ENCODE measurements at places on chromosomes 3 and 15.
A peak's percentile ranks its signal among the peaks of the same experiment; 100 is the strongest.

DNA sequence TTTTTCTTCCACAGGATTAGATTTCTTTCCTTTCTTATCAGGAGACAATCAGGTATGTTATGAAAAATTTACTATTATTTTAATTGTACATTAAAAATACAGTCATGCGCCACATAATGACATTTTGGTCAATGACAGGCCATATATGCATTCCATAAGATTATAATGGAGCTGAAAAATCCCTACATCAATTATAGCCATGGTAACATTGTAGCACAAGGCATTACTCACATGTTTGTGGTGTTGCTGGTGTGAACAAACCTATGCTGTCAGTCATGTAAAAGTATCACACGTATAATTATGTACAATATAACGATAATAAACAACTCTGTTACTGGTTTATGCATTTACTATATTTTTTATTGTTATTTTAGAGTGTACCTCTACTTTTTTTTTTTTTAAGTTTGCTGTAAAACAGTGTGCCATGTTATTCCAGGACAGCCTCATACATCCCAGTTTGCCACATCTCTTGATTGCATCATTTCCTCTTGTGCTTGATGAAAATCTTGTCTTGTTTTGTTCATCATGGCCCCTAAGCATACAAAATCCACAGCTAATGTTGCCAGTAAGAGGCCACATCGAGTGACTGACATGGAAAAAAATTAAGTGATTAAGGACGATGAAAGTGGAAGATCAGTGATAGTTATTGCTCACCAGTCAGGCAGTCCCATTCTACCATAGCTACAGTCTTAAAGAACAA, 21.4 kb downstream of the CALML4 start:
- DNase-seq, result no peak

DNA sequence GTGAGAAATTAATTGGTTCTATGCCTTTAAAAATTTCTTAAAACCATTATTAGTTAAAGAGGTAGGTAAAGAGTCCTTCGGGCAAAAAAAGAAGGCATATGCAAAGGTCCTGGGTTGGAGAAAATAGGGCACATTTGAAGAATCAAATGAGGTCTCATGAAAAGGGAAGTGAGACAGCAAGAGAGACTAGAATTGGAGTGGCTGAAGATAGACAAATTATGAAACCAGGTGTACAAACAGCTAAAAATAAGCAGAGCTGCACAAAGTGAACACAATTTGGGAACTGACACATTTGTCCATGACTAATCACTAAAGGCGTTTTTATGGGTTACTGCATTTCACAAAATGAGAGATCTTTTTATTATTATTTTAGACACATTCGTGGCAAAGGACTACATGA, 581.2 kb downstream of the PYDC2 start:
- no peak for DNase-seq

DNA sequence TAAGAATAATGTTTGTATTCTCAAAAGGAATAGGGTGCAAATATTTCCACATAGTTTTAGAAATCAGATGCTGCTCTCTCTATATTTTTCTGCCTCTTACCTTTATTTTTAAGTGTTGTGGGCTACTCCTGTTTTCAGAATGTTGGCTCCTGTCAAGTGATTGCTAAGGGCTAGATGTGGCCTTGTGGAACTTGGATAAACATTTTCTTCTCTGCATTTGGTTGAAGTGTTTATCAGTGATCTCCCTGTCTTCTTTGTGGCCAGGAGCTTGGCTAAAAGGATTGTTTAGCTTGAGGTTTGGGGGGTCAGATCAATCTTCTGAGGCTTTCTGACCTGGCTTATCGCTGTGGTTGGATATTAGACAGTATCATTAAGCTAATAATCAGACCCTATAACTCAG, 112.6 kb downstream of the TCF12 start:
- DNase-seq, result no peak

DNA sequence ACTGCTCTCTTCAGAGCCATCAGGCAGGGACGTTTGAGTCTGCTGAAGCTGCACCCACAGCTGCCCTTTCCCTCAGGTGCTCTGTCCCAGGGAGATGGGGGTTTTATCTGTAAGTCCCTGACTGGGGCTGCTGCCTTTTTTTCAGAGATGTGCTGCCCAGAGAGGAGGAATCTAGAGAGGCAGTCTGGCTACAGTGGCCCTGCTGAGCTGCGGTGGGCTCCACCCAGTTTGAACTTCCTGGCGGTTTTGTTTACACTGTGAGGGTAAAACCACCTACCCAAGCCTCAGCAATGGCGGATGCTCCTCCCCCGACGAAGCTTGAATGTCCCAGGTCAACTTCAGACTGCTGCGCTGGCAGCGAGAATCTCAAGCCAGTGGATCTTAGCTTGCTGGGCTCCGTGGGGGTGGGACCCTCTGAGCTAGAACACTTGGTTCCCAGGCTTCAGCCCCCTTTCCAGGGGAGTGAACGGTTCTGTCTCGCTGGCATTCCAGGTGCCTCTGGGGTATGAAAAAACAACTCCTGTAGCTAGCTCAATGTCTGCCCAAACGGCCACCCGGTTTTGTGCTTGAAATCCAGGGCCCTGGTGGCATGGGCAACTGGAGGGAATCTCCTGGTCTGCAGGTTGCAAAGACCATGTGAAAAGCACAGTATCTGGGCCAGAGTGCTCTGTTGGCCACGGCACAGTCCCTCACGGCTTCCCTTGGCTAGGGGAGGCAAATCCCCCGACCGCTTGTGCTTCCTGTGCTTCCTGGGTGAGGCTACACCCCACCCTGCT, 21.1 kb upstream of the ST6GAL1 start:
- DNase-seq, result peak; percentile 60

DNA sequence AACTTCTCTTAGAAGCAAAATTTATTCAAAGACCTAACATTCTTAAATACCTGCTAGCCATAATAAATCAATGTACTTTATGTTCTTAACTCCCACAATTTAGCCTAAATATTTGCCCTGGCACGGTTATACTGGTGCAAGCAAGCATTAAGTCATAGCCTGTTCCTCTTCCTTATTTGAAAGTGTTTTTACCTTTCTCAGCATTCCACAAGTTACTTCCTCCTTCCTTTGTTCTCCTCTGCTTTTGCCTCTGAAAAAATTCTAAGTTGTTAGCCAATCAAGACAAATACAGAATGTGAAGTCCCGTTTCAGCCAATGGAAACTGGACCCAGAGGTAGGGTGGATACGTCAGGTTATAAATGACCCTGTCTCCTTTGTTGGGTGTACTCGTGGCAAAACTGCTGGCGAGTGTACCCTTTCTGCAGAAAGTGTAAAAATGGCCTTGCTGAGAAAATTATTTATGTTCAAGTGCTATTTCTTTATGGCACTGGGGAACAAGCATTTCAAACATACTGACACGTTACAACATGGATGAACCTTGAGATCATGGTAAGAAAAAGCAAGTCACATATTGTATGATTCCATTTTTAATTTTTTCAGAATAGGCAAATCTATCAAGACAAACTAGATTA, 3.1 kb upstream of the TATDN2 start:
- no peak for DNase-seq

DNA sequence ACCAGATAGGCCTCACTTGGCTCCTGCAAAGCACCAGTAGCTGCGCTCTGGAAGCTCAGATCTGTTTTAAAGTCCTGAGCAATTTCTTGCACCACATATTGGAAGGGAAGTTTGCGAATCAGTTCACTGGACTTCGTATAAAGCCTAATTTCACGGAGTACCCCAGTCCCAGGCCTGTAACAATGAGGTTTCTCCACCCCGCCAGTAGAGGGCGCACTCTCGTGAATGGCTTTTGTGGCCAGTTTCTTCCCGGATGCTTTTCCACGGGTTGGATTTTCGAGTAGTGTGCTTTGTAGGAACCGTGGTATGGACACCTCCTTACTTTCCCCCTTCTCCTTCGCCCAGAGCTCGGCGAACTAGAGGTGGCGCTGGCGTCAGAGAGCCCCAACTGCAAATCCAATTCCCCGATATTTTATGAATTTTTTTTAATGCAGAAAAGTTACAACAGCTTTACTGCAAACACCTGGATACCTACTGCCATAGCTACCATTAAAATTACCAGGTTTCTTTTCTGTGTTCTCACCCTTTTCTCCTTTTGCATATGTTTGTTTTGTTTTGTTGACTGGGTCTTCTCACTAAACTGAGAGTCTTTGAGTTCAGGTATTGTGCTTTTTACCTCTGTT, 13.3 kb downstream of the RARB start:
- no peak for DNase-seq

Data from stimulated activated CD8-positive, alpha-beta memory T cell treated with anti-CD3 and anti-CD28 coated beads, Interleukin-4, amount 100 ng/mL, for 4 hours (primary cell).